NCI-H146 (cell line): ENCODE measurements at places on chromosomes 16 and 17.
A peak's percentile ranks its signal among the peaks of the same experiment; 100 is the strongest.

GRCh38 chr16:85610059-85610445 lies 3.1 kb upstream of the GSE1 start:
- DNase-seq = no peak

DNA sequence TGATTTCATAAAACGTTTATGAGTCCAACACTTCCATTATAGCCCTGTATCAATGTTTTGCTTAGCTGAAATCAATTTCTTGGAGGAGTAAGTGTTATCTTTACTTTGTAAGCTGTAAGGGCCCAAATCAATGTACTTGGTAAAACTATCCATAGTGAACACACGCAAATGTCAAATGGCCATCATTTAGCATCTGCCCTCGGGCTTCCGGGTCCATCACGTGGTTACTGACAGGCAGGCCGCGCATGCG lies 687 bp upstream of the NARF start:
- no peak for DNase-seq

DNA sequence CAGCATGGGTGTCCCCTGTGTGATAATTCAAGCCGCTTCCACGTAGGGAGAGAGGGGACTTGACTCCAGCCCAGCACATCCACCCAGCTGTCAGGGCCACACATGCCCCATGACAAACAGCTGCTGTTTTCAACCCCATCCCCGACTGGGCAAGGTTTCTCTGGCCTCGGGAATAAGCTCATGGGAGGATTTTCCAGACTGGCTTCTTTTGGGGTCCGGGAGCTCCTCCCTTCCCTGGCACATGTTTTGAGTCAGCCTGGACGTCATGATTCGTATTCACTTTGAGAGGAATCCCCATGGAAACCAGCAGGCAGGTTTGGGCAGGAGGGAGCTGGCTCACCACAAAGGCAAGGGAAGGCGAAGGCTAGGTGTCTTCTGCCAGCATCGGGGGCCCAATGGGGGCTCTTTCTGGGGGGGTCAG lies 156.4 kb downstream of the CMIP start:
- DNase-seq = no peak

- no peak for DNase-seq
Observed at GRCh38 chr17:77889866-77890760, 68.4 kb upstream of the TNRC6C start.

- no peak for DNase-seq
Observed at GRCh38 chr17:51685287-51685909, 425.1 kb downstream of the UTP18 start.

- no peak for DNase-seq
Observed at GRCh38 chr16:69324585-69325253, 5.7 kb downstream of the PDF start.

GRCh38 chr17:81417049-81417878 lies 22.0 kb downstream of the BAHCC1 start:
- DNase-seq = no peak

GRCh38 chr16:50742576-50743200 lies 802 bp downstream of the CYLD start:
- DNase-seq = peak; percentile 21

GRCh38 chr17:48597778-48598631 lies 4.4 kb upstream of the HOXB5 start:
- peak; percentile 64 for DNase-seq

DNA sequence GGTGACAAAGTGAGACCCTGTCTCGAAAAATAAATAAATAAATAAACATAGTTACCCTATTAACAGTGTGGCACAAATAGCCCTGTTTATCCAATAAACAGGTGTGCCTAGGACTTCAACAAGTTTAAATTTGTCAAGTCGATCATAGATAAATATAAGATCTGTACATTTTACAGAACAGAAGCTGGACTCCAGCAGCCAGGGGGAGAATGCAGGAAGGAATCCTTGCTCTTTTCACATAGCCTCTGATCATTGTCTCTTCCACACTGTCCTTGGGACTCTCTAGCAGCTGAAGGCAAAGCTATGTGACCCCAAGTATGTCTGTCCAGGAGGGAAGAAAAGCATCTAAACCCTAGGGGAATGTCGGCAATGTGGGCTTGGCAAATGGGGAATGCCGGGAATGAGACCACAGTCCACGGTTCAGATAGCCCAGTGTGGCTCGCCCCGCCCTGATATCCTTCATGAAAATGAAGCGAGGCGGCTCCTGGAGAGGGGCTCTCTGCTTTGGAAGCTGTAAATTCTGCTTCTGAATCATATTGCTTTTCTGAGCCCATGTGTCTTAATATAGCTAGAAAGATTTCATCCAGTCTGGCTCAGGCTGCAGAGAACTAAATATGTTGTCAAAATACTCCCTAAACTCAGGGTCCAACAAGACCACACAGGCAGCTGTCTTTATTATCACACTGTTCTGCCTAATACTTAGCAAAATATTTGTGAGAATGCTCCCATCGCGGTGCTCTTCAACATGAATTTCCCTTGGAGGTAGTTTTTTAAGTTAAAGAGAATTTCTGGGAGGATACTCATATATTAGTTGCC lies 24.9 kb upstream of the GRB2 start:
- no peak for DNase-seq

DNA sequence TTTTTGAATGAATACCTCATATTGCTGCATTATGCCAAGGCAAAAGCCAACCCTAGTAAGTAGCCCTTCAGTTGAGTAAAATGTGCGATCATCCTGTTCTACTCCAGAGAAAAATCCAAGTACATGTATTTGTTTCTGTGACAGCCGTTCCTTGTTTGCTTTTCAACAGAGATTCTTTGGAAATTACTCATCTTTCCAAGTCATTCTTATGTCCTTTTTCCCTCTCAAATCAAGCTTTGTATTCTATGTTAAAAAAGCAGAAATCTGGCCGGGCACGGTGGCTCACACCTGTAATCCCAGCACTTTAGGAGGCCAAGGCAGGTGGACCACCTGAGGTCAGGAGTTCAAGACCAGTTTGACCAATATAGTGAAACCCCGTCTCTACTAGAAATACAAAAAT lies 112.9 kb upstream of the HAS3 start:
- DNase-seq = no peak

DNA sequence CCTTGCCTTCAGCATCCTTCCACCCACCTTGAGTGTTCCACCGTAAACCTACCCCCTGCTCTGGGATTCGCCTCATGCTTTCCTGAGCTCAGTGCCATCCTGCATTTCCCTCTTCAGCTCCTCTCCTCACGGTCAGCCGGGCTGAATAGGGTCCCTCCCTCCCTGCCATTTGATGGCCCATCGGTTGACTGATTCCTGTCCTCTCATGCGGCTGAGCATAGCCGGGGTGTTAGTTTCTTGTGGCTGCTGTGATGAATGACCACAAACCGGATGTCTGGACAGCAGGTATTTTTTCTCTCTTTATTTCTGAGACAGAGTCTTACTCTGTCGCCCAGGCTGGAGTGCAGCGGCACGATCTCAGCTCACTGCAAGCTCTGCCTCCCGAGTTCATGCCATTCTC lies 44.1 kb upstream of the MGAT5B start:
- no peak for DNase-seq

DNA sequence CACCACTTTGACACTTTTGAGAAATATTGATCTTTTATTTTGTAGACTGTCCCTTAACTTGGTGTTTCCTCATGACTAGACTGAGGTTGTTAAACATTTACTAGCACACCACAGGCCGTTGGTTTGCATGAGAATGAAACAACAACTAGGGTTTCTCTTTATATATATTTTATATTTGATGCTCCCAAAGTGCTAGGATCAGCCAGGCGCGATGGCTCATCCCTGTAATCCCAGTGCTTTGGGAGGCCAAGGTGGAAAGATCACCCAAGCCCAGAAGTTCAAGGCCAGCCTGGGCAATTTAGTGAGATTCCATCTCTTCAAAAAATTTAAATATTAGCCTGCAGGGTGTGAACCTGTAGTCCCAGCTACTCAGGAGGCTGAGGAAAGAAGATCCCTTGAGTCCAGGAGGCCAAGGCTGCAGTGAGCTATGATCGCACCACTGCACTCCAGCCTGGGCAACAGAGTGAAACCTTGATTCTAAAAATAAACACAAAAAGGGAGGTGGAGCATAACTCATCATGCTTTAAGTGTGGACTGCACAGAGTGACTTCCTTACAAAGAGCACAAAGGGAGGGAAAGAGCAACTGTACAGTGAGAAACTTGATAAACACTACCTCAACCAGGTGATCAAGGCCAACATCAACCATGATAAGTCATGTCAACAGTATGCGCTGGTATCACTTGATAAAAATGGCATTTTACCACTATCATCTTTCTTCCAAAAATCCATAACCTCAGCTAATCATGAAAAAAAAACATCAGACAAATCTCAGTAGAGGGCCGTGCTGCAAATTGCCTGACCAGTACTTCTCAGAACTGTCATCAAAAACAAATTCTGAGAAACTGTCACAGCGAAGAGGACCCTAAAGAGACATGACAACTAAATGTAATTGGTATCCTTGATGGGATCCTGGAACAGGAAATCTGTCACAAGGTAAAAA lies 72.8 kb upstream of the ATF7IP2 start:
- DNase-seq = no peak

- DNase-seq = no peak
Observed at GRCh38 chr16:266258-267164, 9.2 kb downstream of the RGS11 start.

- no peak for DNase-seq
Observed at GRCh38 chr17:82416771-82417170, 1.4 kb upstream of the HEXD start.

GRCh38 chr16:23145608-23146007 lies 3.6 kb downstream of the USP31 start:
- DNase-seq = no peak

- no peak for DNase-seq
Observed at GRCh38 chr17:76562734-76563148, 22.9 kb downstream of the PRCD start.

DNA sequence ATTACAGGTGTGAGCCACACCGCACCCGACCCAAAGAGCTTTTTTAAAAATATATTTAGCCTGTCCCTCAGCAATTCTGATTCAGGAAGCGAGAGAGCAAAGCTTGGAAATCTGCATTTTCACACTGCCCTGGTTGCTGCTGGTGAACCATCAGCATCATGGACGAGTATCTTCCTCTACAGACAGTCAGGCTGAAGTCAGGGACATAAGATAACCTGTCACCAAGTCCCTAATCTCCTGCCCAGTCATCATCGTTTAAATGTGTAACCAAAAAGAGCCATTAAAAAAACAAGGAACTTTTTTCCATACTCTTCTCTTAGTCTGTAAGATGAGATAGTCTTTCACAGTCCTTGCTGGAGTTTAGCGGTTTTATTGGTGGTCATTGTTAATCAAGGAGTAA lies 6.7 kb downstream of the PMM2 start:
- DNase-seq = no peak

GRCh38 chr16:12344577-12345343 lies 368.2 kb downstream of the SNX29 start:
- no peak for DNase-seq

DNA sequence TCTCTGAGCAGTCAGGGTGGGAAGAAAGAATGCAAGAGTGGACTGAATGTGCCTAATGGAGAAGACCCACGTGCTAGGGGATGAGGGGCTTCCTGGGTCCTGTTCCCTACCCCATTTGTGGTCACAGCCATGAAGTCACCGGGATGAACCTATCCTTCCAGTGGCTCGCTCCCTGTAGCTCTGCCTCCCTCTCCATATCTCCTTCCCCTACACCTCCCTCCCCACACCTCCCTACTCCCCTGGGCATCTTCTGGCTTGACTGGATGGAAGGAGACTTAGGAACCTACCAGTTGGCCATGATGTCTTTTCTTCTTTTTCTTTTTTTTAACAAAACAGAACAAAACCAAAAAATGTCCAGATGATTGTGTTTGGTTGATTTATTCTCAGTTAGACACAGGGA lies 14.1 kb downstream of the IGFBP4 start:
- DNase-seq = no peak

GRCh38 chr17:79490530-79490929 lies 120.3 kb downstream of the RBFOX3 start:
- no peak for DNase-seq

GRCh38 chr16:30775392-30776188 lies 11.4 kb downstream of the ZNF629 start:
- DNase-seq = peak; percentile 91

GRCh38 chr16:17270683-17271109 lies 200.1 kb downstream of the XYLT1 start:
- DNase-seq = no peak

- no peak for DNase-seq
Observed at GRCh38 chr17:2090804-2091534, 36.1 kb downstream of the HIC1 start.

DNA sequence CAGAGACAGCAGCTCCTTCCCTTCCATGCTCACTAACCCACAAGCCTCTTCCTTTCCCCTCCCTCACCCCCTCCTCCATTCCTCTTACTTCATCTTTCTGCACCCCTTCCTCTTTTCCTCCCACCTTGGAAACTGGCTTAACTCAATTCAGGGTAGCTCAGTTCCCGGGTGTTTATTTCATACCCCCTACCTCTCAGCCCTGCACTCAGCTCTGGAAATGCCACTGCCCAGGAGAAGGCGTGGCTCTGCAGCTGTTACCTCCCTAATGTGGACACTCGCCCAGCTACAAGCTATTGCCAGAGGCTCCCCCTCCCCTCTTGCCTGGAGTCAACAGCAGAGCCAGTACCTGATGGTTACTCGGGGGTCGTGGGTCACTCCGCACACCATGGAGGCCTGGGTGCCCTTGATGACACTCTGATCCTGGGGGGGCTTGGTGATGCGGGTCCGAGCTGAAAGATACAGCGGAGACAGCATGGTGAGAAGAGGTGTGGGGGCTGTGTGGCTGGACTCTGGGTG lies 118.4 kb upstream of the CDC42EP4 start:
- peak; percentile 56 for DNase-seq

GRCh38 chr16:89612415-89613166 lies 851 bp upstream of the DPEP1 start:
- peak; percentile 15 for DNase-seq

DNA sequence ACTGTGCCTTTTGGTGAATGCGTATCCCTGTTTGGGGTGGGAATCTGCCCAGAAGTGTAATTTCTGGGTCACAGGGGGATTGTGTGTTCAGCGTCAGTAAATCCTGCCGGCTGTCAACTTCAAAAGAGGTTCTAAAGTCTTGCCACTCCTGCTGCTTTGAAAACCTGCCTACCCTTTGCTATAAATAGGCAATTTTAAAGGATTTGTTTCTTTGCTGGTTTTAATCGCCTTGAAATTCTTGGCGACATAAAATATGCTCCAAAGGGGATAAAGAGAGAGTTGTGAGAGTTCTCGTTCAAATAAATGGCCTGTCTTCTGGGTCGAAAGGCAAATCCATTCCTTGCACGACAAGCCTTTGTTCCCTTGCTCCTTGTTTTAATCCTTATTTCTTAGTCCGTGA lies 143.4 kb downstream of the IRF8 start:
- DNase-seq = no peak

- DNase-seq = no peak
Observed at GRCh38 chr17:8146381-8147140, 5.6 kb downstream of the PER1 start.

GRCh38 chr17:34527908-34528470 lies 51.4 kb upstream of the TMEM132E start:
- no peak for DNase-seq
